ENCODE measurements at places on chromosomes 7 and 10. TPM values are rescaled to one million over a fixed set of nuclear protein-coding genes. Genes with fewer than 3 reads are reported as not detected.
A peak's percentile ranks its signal among the peaks of the same experiment; 100 is the strongest.

The GARIN1A gene
- 0.18 TPM for total RNA-seq

The TET1 gene
- 4.3 TPM for total RNA-seq

- no peak overlapping the region for H3K27ac ChIP-seq
- H3K36me3 ChIP-seq, result no peaks in the 10 kb centered on the region
- H3K4me1 ChIP-seq, result no peaks in the 10 kb centered on the region
- no peaks in the 10 kb centered on the region for H3K27me3 ChIP-seq
These were observed 641.6 kb downstream of the AUTS2 start for GRCh38 chr7:70239918-70240317.

The CCL24 gene
- total RNA-seq, result not detected

The IL15RA gene
- total RNA-seq, result 1.4 TPM

The SPAM1 gene
- total RNA-seq, result not detected

DNA sequence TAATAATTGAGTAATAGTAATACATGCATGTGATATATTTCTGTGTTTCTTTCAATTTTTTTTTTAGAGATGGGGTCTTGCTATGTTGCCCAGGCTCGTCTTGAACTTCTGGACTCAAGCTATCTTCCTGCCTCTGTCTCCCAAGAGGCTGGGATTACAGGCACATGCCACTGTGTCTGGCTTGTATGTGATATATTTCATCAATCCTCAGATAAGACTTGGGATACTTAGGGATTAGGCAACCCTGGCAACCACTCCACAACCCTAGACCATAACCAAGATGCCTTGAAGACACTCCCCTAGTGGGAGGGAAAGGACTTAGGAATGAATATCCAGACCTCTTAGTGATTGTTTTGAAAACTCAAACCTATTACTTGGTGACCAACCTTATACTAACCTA is 154.8 kb downstream of the CCDC3 start:
- peaks cover 9% of the 10 kb centered on the region for H3K4me1 ChIP-seq
- H3K27me3 ChIP-seq, result peaks cover 29% of the 10 kb centered on the region
- no peaks in the 10 kb centered on the region for H3K36me3 ChIP-seq
- no peak overlapping the region for H3K27ac ChIP-seq
- peak; percentile 17 for DNase-seq

DNA sequence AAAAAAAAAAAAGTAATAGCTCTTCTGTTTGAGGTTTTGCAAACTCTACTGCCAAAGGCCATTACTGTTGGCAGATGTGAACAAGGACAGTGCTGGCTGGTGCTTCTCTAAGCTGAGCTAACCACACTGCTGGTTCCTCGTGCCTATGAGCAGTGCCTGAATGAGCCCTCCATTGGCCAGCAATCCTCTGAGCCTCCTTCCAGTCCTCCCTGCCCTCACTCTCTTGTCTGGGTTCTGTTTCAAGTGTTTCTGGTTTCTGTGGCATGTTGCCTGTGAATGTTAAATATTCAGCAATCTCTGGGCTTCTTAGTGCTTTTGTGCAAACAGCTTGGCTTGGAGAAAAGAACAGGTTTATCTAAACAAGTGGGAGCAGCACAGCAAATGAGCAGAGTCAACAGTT is 161.3 kb upstream of the AUTS2 start:
- no peaks in the 10 kb centered on the region for H3K4me1 ChIP-seq
- H3K36me3 ChIP-seq, result no peaks in the 10 kb centered on the region
- no peak overlapping the region for H3K27ac ChIP-seq

GRCh38 chr10:88115407-88115806 is 252.0 kb downstream of the PTEN start:
- H3K27ac ChIP-seq, result peak overlapping the region; percentile 46
- H3K27me3 ChIP-seq, result no peaks in the 10 kb centered on the region
- DNase-seq, result no peak
- H3K4me1 ChIP-seq, result peaks cover 23% of the 10 kb centered on the region
- no peaks in the 10 kb centered on the region for H3K36me3 ChIP-seq

GRCh38 chr7:49695971-49696370 is 77.5 kb upstream of the VWC2 start:
- no peaks in the 10 kb centered on the region for H3K4me1 ChIP-seq
- no peaks in the 10 kb centered on the region for H3K36me3 ChIP-seq
- H3K27me3 ChIP-seq, result no peaks in the 10 kb centered on the region
- no peak overlapping the region for H3K4me3 ChIP-seq

GRCh38 chr10:74337330-74338016 is 186.5 kb downstream of the ADK start:
- no peaks in the 10 kb centered on the region for H3K36me3 ChIP-seq
- no peak for DNase-seq
- no peaks in the 10 kb centered on the region for H3K27me3 ChIP-seq

The CYP3A7 gene
- total RNA-seq, result not detected

- DNase-seq, result no peak
- no peak overlapping the region for H3K4me3 ChIP-seq
These were observed 227.3 kb downstream of the PTEN start for GRCh38 chr10:88090568-88091214.

DNA sequence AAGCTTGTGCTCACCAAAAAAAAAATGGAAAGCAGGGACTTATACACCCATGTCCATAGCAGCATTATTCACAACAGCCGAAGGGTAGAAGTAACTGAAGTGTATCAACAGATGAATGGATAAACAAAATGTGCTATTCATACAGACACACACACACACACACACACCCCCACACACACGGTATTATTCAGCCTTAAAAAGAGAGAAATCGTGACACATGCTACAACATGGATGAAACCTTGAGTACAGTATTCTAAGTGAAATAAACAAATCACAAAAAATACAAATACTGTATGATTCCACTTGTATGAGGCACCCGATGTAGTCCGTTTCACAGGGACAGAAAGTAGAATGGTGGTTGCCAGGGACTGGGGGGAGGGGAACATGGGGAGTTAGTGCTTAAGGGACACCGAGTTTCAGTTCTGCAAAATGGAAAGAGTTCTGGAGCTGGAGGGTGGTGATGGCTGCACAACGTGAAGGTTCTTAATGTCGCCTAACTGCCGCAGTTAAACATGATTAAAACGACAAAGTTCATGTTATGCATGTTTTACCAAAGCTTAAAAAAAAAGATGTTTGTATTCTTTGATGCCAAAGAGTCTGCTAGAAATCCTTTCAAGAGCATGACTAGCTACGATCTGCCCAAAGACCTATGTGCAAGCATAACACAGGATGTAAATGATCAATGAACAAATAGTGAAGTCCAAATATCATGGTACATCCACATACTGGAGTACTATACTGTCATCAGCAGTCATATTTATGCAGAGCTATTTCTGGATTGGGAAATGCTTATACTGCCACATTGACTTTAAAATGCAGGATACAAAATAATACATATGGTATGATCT is 7.2 kb downstream of the TNS3 start:
- peak overlapping the region; percentile 53 for H3K27ac ChIP-seq
- H3K27me3 ChIP-seq, result no peaks in the 10 kb centered on the region
- H3K4me3 ChIP-seq, result no peak overlapping the region
- H3K4me1 ChIP-seq, result peaks cover 60% of the 10 kb centered on the region

GRCh38 chr10:33899578-33900531 is 565.4 kb upstream of the NRP1 start:
- H3K4me1 ChIP-seq, result peaks cover 7% of the 10 kb centered on the region
- H3K27ac ChIP-seq, result no peak overlapping the region
- no peak overlapping the region for H3K4me3 ChIP-seq
- H3K27me3 ChIP-seq, result no peaks in the 10 kb centered on the region

DNA sequence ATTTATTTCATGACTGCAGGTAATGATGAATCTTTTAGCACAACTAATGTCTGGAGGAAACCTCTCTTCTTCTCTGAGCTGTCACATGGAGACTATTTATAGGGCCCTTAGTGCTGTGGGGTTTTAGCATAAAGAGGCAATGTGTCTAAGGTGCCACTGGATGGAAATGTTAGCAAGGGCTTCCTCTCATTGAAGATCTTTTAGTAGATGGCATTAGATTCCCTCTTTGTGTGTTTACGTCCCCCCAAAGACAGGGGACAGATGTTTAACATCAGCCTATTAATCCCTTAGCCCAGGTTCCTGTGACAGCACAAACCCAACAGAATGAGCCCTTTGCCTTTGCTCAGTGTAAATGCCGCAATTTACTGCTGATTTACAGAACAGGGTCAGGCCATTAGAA is 208.6 kb downstream of the SKAP2 start:
- no peak overlapping the region for H3K27ac ChIP-seq
- H3K4me3 ChIP-seq, result no peak overlapping the region
- no peaks in the 10 kb centered on the region for H3K36me3 ChIP-seq
- H3K27me3 ChIP-seq, result peaks cover 2% of the 10 kb centered on the region

GRCh38 chr10:132611986-132612385 is 74.4 kb downstream of the INPP5A start:
- no peak overlapping the region for H3K27ac ChIP-seq
- no peaks in the 10 kb centered on the region for H3K27me3 ChIP-seq
- H3K4me3 ChIP-seq, result no peak overlapping the region
- no peaks in the 10 kb centered on the region for H3K36me3 ChIP-seq
- no peak for DNase-seq
- peaks cover 9% of the 10 kb centered on the region for H3K4me1 ChIP-seq

DNA sequence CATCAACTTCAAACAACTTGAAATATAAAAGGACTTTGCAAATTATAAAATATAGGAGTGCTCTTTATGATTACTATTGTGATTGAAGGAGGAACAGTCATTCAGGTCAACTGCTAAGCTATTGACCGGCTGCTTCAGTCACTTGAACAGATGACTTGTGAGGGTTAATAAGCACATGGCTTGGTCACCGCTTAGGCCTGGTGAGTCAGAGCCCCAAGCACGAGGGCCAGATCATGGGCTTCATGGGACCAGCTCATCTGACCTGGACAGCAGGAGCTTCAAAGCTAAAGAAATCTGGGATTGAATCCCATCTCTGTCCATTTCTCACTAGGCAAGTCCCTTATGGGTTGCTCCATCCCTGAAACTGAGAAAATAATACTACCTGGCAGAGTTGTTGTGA is 60.4 kb upstream of the ADO start:
- H3K4me1 ChIP-seq, result peaks cover 9% of the 10 kb centered on the region
- peak; percentile 69 for DNase-seq
- no peaks in the 10 kb centered on the region for H3K36me3 ChIP-seq
- no peaks in the 10 kb centered on the region for H3K27me3 ChIP-seq

GRCh38 chr7:112715525-112715924 is 74.7 kb downstream of the TMEM168 start:
- no peaks in the 10 kb centered on the region for H3K36me3 ChIP-seq
- H3K4me1 ChIP-seq, result no peaks in the 10 kb centered on the region
- no peaks in the 10 kb centered on the region for H3K27me3 ChIP-seq
- DNase-seq, result no peak

DNA sequence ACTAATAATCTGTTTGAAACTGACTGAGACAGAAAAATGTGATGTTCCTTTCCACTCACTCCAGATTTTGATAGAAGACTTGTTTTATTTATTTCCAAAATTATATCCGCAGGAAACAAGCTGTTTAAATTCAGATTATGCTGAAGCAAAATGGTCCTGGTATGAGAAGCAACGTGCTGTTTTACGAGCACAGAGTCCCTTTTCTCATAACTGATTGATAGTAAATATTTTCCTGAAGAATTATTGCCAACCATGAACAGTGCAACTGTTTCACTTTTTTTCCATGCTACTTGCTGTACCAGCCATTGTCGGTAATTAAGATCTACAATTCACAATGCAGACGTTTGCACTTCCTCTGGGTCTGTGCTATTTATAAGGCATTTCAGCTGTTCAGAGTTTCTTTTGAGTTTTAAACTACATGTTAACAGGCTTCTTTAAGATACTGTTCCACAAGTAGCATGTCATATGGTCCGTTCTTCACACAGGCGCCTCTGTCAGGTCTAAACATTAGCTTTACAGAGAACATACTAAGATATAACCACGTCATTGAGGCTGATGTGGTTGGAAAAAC is 103.8 kb downstream of the POLL start:
- no peaks in the 10 kb centered on the region for H3K36me3 ChIP-seq
- no peaks in the 10 kb centered on the region for H3K4me1 ChIP-seq

DNA sequence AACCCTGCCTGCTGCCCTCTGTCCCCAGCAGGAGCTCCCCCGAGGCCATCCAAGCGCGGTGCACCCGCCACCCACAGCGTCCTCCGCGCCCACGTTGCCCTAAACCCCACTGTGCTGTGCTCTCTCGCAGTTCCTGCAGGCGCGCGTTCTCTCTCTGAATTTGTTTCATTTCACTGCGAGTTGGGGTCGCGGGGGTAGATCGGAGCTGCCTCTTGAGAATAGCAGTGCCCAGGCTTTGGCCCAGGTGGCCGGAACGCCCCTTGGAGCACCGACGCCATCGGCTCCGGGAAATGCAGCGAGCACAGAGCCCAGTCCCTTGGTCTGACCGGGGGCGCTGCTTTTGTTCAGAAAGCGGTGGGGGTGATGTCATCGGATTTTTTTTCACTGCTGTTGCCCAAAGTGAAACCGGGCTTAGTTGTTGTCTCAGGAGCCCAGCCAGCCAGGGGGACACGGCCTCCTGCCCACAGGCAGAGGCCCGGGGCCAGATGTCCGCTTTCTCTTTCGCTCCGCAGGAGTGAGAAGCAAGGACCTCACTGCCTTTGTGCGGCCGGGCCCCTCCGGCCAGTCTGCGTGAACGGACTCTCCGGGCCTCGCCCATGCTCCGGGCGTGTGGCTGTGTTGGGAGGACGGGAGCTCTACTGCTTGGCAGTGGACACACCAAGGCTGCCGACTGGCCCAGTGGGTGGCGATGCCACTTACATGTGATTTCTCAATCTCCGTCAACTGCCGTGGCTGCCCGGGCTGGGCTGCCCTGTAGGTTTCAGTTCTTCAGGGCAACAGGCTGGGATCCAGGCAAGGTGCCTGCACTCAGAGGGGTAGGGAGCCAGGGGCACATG is 43.1 kb downstream of the FOXK1 start:
- H3K4me1 ChIP-seq, result peaks cover 12% of the 10 kb centered on the region
- peak overlapping the region; percentile 87 for H3K27ac ChIP-seq
- peak overlapping the region; percentile 53 for H3K4me3 ChIP-seq
- H3K36me3 ChIP-seq, result peaks cover 31% of the 10 kb centered on the region

- peak; percentile 82 for DNase-seq
- peaks cover 2% of the 10 kb centered on the region for H3K4me1 ChIP-seq
- H3K36me3 ChIP-seq, result no peaks in the 10 kb centered on the region
- no peak overlapping the region for H3K4me3 ChIP-seq
These were observed 63.5 kb downstream of the ZNF365 start for GRCh38 chr10:62437696-62438095.

GRCh38 chr7:151992375-151992774 is 33.1 kb upstream of the GALNT11 start:
- H3K27ac ChIP-seq, result no peak overlapping the region
- H3K27me3 ChIP-seq, result peaks cover 6% of the 10 kb centered on the region
- H3K36me3 ChIP-seq, result no peaks in the 10 kb centered on the region
- DNase-seq, result no peak

The STAG3 gene
- 0.36 TPM for total RNA-seq

The PRTFDC1 gene
- total RNA-seq, result 17.9 TPM

- H3K4me3 ChIP-seq, result no peak overlapping the region
- no peak overlapping the region for H3K27ac ChIP-seq
- DNase-seq, result no peak
- peaks cover 2% of the 10 kb centered on the region for H3K27me3 ChIP-seq
- no peaks in the 10 kb centered on the region for H3K36me3 ChIP-seq
- no peaks in the 10 kb centered on the region for H3K4me1 ChIP-seq
These were observed 98.7 kb upstream of the MBL2 start for GRCh38 chr10:52871191-52871843.

The FAM25C gene
- total RNA-seq, result not detected

Measured in IMR-90 (cell line).